ENCODE measurements at places on chromosomes 4 and X.
A peak's percentile ranks its signal among the peaks of the same experiment; 100 is the strongest.

GRCh38 chr4:18042754-18043153, 21.2 kb upstream of the LCORL start:
- DNase-seq, result no peak

GRCh38 chrX:24703185-24703494, 9.4 kb downstream of the POLA1 start:
- DNase-seq, result no peak

DNA sequence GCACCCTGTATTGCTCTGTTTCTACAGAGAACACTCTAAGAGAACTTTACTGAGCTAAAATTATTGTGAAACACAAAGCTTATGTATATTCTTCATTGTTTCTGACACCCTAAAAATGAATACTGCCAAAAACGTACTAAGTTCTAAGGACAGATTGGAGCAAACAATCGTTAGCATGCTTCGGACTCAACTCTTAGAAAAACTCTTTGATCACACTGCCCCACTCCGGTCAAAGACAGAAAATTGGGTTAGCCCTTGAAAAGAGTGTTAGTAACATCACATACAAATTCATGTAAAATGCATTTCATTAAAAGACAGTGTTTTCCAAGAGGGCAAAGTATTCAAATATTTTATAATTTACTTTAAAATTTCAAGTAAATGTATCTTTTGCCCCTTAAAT, 177.4 kb downstream of the DCHS2 start:
- no peak for DNase-seq

DNA sequence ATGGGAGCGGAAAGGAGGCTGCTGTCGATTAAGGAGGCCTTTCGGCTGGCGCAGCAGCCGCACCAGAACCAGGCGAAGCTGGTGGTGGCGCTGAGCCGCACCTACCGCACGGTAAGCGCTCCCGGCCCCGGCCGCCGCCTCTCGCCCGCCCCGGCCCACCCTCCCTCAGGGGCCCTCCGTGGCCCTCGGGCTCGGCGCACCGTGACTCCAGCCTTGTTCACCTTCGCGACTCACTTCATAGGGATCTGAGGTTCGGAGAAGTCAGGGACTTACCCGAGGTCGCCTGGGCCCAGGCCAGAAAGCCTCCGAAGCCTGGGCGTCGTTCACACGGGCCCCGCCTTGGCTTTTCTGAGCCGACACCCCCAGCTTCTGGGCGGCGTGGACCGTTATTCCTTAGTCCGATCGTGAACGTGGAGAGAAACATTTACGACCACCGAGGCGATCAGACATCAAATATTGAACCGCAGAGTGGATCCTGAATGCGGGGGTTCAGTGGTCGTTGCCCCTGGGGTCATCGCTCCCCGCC, 362 bp downstream of the NCAPG start:
- no peak for DNase-seq

GRCh38 chrX:48539345-48540027, at the start of gene TBC1D25:
Gene TBC1D25, plus strand, starts transcription at chrX:48539714. Its CDS starts 84 bp downstream, at chrX:48539798.
- peak; percentile 95 for DNase-seq

GRCh38 chr4:16508968-16509367, 282.7 kb upstream of the TAPT1 start:
- DNase-seq, result no peak

- DNase-seq, result no peak
Measured at GRCh38 chr4:80989921-80990544, 40.5 kb upstream of the BMP3 start.

DNA sequence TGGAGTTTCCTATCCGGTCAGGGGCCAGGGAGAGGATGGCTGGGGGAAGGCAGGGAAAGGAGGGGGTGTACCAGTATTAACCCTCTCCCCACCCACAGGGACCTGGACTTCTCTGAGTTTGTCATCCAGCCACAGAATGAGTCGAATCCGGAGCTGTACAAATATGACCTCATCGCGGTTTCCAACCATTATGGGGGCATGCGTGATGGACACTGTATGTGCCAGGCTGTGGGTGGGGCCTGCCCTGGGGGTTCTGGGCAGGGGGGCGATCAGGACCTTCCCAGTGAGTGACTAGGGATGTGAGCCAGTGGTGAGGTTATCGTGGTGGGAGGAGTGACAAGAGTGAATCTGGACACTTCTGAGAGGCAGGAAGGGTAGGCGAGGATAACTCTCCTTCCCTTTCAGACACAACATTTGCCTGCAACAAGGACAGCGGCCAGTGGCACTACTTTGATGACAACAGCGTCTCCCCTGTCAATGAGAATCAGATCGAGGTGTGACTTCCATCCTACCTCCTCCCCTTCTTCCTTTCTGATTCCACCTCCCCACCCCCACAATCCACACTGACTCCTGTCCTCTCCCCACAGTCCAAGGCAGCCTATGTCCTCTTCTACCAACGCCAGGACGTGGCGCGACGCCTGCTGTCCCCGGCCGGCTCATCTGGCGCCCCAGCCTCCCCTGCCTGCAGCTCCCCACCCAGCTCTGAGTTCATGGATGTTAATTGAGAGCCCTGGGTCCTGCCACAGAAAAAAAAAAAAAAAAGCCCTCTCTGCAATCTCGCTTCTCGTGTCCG, 14.6 kb downstream of the USP11 start:
- no peak for DNase-seq

DNA sequence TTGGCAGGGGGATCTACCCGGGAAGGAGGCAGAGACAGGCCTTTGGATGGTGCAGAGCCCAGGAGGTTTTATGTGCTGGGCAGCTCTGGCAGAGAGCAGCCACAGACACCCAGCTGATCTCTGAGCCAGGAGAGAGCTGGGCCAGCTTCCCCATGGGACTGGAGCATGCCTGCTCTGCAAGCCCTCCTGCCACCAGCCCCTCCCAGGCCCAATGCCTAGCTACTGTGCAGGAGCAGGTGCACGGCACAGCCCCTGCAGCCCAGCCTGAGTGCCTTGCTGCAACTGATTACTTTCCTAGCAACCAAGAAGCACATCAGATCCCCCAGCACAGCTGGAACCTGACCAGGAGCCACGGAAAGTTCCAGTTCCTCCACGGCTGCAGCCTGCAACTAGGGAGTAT, 57.8 kb upstream of the BEND2 start:
- no peak for DNase-seq

Data from stimulated activated CD4-positive, alpha-beta T cell treated with anti-CD3 and anti-CD28 coated beads, Interleukin-12 subunit alpha, Interleukin-12 subunit beta, amount 100 ng/mL, for 48 hours (primary cell).